Stimulated activated CD4-positive, alpha-beta T cell treated with anti-CD3 and anti-CD28 coated beads, Interleukin-12 subunit alpha, Interleukin-12 subunit beta, amount 100 ng/mL, for 48 hours (primary cell): ENCODE measurements at places on chromosomes 1 and 21.

DNA sequence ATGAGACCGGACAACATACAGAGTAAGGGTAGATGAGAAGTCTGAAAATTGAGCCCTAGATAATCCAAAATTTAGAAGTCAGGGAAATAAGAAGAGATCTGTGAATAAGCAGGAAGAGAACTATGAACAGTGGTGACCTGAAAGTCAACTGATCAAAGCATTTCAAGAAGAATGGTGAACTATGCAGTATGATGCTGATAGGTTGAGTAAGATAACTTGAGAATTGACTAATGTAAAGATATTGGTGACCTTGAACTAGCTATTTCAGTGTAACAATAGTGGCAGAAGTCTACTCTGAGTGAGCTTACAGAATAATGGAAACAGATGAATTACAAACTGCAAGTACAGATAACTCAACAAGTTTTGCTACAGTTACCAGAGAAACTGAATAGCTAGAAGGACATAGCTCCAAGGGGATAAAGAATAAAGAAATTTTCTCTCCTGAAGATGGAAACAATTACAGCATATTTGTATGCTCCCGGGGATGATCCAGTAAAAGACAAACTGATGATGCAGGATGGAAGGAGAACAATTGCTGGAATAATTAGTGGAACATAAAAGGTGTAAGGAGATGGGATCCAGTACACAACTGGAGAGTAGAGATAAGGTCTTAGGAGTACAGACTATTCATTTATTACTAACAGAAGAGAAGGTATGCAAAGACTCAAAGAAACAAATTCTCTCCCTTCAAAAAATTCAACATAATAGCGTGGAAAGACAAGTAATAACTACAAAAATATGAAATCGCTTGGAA, 10.9 kb downstream of the NRDC start:
- DNase-seq = no peak

GRCh38 chr1:63622849-63623566, 29.8 kb downstream of the PGM1 start:
- DNase-seq = no peak

DNA sequence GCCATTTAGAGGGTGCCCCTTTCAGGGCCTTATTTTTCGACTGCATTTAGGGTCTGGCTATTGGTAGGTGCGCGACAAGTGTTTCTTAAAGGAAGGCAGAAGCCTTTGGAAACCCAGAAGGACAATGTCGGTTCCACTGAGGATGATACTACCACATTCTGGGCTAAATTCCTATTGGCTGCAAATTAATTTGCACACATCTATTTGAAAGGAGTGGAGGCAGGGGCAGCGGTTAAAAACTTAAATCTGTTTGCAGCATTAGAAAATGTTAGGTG, 1.1 kb downstream of the PATJ start:
- DNase-seq = no peak

DNA sequence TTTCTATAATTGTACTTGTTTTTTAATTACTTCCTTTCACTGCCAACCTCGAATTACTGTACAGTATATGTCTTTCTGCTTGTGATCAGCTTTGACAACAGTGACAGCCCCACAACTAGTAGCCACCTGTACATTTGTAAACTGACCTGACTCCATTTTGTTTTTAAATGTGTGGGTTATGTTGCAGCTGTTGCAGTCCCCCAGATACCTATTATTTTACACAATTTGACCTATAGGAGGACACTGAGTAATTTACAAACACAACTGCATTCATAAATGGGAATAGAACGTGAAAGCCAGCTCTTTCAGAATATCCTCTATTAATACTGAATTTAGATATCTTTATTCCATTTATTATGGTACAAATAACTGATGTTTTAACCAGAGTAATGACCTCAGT, 2.5 kb upstream of the VAMP3 start:
- DNase-seq = no peak

- no peak for DNase-seq
Measured at GRCh38 chr1:211118407-211119102, 15.4 kb downstream of the KCNH1 start.

- no peak for DNase-seq
Measured at GRCh38 chr21:42580793-42581321, 67.2 kb downstream of the SLC37A1 start.

GRCh38 chr1:60621368-60621851, 461.0 kb upstream of the NFIA start:
- no peak for DNase-seq

GRCh38 chr1:147241934-147242448, 493 bp upstream of the CHD1L start:
- no peak for DNase-seq

DNA sequence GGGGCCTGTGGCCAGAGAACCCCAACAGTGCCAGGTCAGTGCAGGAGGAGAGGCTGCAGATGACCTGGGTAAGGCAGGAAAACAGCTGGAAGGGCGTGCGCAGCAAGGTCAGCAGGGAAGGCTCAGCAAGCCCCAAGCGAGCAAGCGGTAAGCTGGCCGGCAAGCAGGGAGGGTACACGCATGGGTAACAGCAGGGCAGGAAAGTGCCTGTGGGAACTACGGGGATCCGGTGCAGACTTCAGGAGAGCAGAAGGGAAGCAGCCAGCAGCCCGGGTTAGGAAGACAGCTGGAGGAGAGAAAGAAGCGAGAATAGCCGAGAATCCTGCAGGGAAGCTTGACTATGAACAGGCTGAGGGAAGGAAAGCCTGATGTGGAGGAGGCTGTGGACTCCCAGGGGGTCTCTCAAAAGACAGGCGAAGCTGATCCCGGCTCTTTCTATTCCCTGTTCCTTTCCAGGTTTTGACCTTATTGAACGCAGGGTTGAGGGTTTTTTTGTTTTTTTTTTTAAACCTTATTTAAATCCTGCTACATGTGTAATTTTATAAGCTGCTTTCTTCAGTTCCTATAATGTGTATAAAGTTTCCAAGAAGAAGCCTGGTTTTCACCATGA, 20.9 kb downstream of the UMODL1 start:
- DNase-seq = no peak

- DNase-seq = peak; percentile 20
Measured at GRCh38 chr1:110337704-110338308, 1.4 kb upstream of the RBM15 start.

DNA sequence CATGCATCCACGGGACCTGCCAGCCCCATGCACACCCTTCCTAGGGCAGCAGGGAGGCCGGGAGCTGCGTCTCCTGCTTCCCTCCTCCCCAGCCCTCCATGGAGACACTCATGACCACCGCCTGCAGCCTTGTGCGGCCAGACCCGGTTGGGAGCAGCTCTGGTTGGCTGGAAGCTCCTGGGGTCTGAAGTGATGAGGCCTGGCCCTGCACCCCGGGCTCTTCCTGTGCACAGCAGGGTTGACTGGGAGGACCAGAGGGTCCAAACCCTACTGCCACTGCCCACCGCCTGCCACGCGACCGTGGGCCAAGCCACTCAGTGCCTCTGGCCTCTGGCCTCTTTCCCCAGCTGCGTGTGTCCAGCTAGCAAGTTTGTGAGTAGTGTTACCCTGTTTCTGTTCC, 111.1 kb upstream of the COL6A1 start:
- DNase-seq = no peak

DNA sequence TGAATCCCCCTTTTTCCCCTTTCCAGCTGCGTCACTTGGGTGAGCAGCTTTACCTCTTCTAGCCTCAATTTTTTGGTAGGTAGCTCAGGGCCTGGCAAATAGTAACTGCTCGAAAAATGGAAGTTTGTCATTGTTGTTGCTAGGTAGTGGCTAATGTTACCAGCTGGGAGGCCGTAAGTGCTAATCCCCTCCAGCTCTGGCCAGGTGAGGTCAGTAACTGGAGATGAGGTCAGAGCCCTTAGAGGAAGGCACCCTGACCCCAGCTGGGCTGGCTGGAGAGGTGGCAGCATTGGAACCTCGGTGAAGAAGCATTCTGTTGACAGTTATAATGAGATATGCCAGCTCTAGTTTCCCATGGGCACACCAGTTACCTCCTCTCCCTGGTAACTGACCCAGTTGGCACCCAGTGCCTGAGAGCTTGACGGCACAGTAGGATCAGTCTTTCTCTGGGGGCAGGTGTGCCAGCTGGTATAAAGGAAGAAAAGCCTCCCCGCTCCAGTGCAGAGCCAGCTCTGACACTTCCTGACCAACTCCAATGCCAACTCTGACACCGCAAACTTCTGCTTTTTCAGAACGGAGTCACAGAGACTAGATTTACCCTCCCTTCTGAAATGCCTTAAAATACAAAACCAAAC, 35.0 kb upstream of the SLC2A1 start:
- no peak for DNase-seq

DNA sequence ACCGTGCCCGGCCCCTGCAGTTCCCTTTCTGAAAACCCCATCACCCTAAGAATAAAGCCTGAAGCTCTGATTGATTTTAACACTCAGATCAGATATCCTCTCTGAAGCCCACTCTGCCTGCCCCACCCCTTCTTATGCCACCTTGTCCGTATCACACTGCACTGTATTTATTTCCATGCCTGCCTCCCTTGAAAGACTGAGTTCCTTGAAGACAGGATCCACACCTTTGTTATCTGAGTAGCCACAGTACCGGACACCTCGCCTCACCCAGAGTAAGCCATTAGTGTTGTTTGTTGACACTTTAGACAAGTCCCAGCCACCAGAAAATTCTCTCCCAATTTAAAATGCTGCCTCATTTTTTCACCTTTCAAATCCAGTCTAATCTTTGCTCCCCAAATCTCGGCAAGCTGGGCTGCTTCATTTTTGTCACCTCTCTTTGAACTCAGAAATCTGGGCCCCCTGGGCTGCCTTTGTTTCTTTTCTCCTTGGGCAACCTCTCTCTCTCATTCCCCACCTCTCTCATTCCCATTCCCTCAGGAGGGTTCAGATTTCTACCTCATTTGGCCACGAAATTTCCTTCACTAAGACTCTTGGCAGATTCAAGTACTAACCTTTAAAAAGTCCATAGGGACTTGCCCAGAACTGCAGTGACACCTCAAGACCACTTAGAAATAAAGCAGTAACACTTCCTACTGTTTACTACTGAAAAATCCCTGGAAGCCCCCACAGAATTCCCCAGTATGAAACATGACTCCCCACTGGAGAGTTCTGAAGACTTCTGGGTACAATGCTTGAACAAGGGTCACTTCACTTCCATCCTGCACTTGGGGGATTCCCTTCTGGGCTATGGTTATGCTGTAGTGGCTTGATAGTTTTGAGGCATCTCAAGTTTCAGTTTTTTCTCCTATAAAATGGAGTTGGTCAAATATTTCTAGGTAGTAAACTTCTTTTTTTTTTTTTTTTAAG, 8.7 kb upstream of the PPP1R15B start:
- DNase-seq = no peak

- DNase-seq = no peak
Measured at GRCh38 chr1:75264112-75264511, 129.9 kb downstream of the LHX8 start.

DNA sequence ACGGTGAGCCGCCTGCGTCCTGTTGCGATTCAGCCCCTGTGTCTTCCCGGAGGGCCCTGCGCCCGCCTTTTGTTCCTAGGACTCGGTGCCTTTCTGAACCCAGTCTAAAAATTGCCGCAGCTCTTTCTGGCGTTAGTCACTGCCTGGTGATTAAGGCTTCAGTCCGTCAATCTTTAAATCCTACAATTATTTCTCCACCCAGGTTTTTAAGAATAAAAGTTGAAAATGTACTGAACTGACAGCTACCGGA, 16.2 kb upstream of the PDXK start:
- DNase-seq = no peak

- peak; percentile 48 for DNase-seq
Measured at GRCh38 chr1:17494114-17494729, 45.3 kb upstream of the ARHGEF10L start.

- DNase-seq = no peak
Measured at GRCh38 chr1:113394043-113394862, 3.9 kb downstream of the MAGI3 start.

DNA sequence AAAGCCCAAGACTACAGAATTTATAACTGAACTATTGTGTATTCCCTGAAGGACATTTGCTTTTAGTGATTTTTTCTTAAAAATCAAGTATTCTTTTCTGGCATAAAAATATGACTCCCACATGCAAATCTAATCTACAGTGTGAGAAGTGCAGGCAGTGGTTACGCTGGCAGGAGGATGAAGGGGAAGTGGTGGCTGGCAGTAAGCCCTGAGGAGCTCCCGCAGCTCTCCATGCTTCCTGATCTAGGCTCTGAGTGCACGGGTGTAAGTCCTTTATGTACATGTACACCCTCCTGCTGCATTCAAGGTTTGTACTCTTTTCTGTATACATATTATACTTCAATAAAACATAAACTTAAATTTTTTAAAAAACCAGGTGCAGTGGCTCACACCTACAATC, 67.5 kb upstream of the PRDX6 start:
- DNase-seq = no peak

GRCh38 chr1:117607471-117607870, 1.6 kb downstream of the TENT5C start:
- DNase-seq = peak; percentile 18

DNA sequence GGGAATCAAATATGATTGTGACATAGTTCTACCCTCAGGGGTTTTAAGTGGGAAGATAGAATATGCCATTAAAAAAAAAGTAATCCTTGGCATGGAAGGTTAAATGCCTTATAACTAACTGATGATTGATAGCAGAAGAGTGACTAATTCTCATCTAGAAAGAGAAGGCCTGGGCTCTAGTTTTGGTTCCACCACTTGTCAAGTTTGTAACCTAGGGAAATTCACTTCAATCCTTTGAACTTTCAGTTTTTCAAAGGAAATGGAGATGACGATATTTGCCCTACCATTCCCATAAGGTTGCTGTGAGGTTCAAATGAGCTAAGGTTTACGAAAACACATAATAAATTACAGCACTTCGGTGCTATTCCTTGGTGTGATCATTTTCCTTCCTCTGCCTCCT, 88.5 kb downstream of the GPR88 start:
- DNase-seq = no peak

DNA sequence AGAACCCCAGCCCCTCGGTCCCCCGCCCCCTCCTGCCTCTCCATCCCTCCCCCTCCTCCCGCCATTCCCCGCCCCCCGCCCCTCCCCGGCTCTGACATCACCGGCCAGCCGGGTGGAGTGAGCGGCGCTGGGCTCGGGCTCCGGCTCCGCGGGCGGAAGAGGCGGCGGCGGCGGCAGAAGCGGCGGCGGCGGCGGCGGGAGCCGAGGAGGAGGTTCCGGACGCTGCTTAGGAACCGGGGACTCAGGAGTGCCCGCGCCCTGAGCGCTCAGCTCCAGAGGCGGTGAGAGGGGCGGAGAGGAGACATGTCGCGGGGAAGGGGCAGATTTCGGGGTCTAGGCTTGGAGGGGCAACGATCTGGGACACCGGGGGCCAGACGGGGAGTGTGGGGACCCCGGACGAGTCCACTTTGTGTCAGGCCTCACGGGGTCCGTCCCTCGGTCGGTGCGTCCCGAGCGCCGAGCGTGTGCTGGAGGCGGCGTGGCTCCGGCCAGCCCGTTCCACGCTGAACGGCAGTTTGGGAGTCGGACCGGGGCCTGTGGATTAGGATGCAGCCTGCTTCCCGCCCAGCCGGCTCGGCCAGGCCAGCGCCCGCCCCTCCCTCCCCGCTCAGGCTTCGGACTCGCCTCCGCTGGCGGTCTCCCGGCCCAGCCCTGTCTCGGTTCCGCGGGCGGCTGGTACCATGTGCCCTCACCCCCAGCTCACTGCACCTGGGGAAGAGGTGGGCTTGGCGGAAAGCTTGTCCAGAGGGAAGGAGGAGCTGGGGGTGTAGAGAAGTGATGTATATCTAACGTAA, at the start of gene PEA15:
Gene PEA15 (plus strand): TSS at position 143 of the 794 bp plus-strand sequence. CDS start 6,161 bp downstream, outside the sequence.
- DNase-seq = peak; percentile 61
